ENCODE measurements at places on chromosomes 12 and 14.

DNA sequence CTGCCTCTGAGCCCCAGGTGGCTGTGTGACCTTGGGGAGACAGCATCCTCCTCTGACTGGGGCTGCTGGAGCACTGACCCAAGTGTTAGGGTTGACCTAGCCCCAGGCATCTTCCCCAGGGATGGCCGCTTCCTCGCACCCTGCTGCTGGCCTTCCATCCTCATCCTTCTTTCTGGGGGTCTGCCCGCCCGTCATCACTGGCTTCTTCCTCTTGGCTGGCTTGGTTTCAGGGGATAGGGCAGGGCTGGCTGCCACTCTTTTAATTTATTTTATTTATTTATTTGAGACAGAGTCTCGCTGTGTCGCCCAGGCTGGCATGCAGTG lies 3.5 kb downstream of the TEDC1 start:
- no peak for DNase-seq

GRCh38 chr12:70798016-70798783 lies 122.3 kb downstream of the PTPRR start:
- DNase-seq = no peak

DNA sequence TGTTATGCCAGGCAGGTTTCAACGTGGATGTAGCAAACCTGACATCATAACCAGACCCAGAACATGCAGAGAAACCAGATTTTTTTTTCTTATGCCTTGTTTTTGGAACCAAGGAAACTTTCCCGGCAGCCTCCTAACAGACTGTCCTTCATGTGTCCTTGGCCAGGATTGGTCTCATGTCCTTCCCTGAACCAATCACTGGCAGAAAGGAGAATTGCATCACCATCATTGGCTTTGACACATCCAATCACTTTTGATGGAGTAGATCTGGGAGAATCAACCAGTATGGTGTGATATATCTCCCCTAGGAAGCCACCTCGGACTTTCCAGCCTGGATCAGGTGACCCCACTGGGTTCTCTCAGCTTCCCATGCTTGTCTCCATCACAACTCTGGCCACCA lies 25.6 kb upstream of the WSCD2 start:
- no peak for DNase-seq

- no peak for DNase-seq
Measured at GRCh38 chr14:55388160-55388559, 23.5 kb downstream of the ATG14 start.

DNA sequence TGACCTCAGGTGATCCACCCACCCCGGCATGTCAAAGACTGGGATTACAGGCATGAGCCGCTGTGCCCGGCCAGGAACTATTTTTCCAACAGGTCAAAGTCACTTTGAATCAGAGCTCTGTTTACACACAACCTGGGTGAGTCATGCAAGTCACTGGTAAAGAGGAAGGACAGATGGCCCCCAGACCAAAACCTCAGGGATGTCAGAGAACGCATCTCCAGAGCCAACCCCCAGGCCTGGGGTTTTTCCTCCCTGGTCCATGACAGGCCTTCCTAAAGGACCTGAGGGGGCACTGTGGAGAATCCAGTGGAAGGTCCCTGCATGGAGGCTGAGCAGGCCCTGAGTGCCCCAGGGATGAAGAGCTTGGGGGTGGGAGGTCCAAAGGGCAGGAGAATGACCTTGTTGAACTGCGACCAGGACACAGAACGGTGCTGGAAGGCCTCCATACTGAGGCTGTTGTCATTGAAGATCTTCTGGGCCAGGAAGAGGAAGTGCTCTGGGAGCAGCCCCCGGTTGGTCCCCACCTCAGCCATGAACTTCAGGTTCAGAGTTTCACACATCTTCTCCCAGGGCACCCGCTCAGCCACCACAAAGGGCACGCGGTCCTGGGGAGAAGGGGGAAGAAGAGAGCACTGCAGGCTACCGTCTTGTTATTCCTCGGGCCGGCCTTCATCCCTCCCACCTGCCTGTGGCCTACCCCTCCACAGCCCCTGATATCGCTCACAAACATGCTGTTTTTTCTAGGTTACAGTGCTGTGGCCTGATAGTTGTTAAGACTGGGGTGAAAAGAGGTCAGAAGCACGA lies 9.1 kb downstream of the STAT6 start:
- DNase-seq = no peak

DNA sequence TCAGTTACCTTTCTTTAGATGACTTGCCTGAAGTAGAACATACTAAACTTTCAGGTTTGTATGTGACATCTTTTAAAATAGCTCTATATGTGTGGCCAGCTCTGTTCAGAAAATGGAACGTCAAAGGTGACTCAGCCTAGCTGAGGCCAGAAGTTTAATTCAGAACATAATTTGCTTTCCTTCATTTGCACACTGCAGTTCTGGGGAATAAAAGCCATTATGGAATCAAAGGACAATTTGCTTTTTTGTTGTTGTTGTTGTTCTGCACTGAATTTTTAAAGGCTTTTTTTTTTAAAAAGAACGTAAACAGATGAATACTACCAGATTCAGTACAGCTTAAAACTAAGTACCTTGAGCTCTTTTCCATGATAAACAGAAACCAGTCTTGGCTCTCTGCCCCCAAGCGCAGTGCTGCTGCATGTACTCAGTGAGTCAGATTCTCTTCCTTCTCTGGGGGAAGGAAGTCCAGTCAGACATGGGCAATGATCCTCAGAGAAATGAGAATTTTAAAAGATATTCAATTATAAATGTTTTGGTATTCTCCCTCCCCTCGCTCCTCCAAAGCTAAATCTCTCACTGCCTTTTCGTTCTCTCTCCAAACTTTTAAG lies 644.2 kb downstream of the NOVA1 start:
- DNase-seq = no peak

DNA sequence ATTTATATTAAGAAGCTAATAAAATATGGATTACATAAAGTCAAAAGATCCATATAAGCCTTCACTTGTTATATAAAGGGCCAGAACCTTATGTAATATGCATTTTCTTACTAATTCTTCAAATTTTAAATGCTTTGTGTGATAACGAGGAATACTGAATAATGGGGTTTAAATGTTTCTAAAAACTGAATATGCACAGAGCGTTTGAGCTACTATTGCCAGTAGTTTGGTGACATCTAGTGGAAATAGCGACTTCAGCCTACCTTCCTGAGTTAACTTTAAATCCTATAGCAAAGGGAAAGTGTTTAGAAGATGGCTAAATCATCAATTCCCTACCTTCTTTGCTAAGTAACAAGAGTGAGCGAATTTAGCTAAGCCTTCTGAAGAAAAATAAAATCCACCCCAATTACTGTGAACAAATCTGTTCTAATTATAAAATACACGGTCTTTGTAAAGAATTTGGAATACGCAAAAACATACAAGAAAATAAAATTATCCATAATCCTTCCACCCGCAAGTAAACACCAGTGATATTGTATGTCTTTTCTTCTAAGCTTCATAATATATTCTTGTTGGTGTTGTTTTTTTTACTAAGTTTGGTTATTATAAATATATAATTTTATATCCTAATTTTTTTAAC lies 115.5 kb upstream of the G2E3 start:
- no peak for DNase-seq

- DNase-seq = peak; percentile 65
Measured at GRCh38 chr14:102088012-102088792, 1.4 kb upstream of the HSP90AA1 start.

- no peak for DNase-seq
Measured at GRCh38 chr12:6070472-6071257, 53.8 kb downstream of the VWF start.

- no peak for DNase-seq
Measured at GRCh38 chr14:72679536-72680151, 214.3 kb downstream of the DPF3 start.

DNA sequence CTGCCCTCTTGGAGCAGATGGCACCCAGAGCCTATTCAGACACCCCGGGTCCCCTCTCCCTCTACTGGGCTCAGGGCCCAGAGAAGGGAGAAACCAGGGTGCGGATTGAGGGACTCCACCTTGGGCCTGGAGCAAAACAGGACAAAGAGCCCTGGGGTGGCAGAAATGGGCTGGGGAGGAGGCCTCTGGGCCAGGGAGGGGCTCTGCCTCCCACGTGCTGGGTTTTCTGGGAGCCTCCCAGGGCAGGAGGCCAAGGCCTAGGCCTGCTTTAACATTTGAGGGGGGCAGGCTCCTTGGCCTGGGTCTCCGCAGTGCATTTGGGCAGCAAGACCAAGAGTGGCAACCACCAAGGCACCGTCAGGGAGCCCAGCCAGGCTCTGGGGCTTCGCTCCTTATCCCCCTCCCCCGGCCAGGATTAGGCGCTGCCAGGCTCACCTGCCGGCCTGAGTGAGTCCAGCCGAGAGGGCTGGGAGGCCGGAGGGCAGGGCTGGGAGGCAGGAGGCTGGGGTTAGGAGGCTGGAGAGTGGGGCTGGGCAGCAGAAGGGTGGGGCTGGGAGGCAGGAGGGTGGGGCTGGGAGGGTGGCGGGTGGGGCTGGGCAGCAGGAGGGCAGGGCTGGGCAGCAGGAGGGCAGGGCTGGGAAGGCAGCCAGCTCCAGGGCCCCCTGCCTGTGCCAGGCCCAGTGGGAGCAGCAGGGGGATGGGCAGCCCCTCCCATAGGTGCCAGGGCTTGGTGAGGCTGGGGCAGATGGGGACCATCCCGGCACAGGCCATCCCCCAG lies 101.8 kb upstream of the EIF5 start:
- no peak for DNase-seq

DNA sequence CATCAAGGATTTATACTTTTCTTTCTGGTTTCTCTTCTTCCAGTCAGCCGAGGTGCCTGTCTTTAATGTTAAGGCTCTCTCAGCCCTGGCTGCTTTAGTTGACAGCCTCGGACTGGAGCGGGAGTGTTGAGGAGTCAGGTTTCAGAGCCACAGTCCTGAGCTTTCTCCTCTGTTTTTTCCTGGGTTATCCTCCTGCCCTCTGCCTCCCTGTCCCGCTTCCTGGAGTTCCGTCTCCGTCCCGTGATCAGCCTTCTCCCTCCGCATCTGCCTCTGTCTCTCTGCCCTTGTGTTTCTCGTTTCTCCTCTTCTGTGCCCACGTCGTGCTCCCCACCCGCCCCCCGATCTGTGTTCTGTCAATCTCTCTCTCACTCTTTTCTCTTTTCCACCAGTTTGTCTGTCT lies 33.0 kb downstream of the IQSEC3 start:
- no peak for DNase-seq

GRCh38 chr14:97196336-97196735 lies 399.2 kb downstream of the VRK1 start:
- no peak for DNase-seq

DNA sequence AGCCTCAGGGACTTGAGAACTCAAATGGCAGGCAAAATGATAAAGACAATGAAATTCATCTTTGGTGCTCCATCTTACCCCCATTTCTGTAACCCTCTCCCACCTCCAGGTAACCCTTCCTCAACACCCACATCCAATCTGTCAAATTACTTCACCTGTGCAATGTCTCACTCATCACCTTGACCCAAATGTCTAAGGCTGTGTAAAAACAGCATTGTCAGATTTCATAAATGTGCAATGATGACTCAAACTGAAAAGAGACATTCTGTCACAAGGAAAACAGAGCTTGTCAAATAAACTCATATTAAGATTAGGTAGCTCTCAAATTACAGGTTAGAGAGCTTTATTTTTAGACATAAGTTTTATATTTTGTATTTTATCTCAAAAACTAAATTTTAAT lies 19.9 kb upstream of the COCH start:
- no peak for DNase-seq

GRCh38 chr12:1587927-1588574 lies 6.3 kb downstream of the FBXL14 start:
- no peak for DNase-seq

DNA sequence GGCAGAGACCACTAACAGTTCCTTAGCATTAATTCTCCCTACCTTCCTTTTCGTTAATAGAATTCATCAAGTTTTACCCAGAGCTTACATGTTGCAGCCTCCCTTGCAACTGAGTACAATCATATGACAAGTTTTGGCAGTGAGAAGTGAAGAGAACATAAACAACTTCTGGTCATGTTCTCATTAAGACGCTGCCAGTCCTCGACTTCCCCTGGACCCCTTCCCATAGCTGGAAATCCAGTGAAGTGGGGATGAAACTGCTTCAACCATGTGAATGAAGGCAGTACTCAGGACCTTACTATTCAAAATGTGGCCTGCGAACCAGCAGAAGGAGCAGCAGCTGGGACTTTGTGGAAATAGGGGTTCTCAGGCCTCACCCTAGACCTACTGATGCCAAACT lies 133.9 kb downstream of the SPTSSA start:
- DNase-seq = no peak

DNA sequence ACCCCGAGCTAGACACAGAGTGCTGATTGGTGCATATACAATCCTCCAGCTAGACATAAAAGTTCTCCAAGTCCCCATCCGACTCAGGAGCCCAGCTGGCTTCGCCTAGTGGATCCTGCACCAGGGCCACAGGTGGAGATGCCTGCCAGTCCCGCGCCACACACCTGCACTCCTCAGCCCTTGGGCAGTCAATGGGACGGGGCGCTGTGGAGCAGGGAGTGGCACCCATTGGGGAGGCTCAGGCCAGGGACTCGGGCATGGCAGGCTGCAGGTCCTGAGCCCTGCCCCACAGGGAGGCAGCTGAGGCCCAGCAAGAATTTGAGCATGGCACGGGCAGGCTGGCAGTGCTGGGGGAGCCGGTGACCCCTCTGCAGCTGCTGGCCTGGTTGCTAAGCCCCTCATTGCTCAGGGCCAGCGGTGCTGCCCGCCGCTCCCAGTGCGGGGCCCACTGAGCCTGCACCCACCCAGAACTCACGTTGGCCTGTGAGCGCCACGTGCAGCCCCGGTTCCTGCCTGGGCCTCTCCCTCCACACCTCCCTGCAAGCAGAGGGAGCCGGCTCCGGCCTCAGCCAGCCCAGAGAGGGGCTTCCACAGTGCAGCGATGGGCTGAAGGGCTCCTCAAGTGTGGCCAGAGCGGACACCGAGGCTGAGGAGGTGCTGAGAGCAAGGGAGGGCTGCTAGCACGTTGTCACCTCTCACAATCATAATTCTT lies 136.7 kb downstream of the PAWR start:
- no peak for DNase-seq

GRCh38 chr14:34484726-34485125 lies 22.7 kb upstream of the SPTSSA start:
- DNase-seq = no peak

DNA sequence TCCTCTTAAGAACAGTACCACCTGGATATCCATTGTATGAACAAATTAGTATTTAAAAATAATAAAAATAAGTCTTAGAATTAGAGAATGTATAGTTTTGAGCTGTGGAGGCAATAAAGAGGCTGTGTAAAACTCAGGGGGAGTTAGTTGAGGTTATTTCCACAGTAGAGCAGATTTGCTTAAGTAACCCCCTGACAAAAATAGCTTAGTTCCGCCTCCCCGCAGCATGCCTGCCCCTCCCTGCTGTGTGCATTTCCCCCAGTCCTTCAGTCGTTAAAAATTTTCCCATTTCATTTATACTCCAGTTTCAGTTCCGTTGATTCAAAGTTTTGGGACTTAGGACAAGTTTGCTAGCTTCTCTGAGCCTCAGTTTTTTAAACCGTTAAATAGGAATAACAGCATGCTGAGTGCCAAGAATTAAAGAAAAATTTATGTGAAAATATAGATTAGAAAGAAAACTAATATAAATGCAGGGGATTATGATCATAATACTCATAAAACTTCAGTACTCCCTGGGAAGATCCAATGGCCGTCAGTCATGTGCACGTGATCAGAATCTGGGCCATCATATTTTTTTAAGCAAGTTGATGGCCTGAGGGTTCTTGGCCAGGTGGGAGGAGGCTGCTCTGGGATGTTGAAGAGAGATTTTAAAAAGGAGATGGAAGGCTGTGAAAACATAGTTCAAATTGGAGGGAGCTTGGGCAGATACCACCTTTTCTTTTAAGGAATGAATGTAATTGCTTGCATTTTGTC lies 14.5 kb upstream of the SLC38A2 start:
- peak; percentile 21 for DNase-seq

GRCh38 chr14:102187044-102187443 lies 47.3 kb downstream of the WDR20 start:
- no peak for DNase-seq

Measured in KG1 (cell line).